Fibroblast of the conjunctiva (primary cell): ENCODE measurements at places on chromosomes 13 and 19.

GRCh38 chr19:4730740-4731171 is 7.1 kb upstream of the DPP9 start:
- no peak for DNase-seq

DNA sequence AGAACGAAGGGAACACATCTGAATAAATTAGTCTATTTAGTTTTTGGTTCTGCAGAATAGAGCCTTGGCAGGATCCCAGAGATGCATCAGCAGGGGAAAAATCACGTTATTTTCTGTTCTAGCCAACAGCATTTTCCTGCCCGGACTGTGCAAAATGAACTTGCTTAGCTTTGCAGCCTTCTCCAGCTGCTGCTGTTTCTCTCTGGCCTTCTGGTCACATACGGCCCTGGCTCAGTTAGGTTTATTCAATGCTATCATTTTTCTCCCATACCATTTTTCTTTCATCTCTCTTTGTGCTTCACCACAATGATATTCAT is 110.4 kb upstream of the KL start:
- no peak for DNase-seq

DNA sequence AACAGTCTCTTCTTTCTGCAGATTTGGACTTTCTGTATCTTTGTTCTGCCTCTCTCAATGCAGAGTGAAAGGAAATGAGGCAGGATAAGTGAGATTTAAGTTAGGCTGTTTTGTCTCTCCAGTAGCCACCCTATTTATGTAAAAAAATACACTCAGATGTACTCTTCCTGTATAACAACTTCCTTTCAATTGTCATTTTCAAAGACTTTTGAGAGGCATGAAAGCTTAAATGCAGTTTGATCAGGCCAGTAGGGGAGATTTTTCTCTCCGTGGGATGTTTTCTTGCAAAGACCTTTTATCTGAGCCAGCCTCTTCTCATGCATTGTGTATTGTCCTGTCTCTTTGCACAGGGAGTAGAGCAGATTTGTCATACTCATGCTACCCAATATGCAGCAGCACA is 166.8 kb downstream of the SLITRK5 start:
- no peak for DNase-seq

DNA sequence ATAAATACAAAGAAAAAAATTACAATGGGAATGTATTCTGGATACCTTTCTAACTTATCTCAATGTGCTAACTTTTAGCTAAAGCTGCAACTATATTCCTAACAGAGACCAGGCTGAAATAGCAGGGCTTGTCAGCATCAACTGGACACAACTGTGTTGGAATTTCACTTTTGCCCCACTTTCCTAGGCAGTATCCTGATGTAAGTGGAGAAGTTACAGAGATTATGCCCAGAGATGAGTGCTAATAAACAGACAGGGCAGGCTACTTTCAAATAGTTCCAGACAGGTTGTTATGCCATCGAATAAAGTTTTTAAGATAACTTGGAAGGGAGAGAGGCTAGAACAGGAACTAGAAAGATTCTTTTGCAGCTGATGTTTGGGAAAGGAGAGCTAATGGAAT is 201.9 kb downstream of the KCTD12 start:
- no peak for DNase-seq

GRCh38 chr13:109595471-109595870 is 190.9 kb downstream of the IRS2 start:
- DNase-seq = peak; percentile 28

GRCh38 chr13:21055511-21056045 is 5.8 kb downstream of the LATS2 start:
- DNase-seq = no peak

DNA sequence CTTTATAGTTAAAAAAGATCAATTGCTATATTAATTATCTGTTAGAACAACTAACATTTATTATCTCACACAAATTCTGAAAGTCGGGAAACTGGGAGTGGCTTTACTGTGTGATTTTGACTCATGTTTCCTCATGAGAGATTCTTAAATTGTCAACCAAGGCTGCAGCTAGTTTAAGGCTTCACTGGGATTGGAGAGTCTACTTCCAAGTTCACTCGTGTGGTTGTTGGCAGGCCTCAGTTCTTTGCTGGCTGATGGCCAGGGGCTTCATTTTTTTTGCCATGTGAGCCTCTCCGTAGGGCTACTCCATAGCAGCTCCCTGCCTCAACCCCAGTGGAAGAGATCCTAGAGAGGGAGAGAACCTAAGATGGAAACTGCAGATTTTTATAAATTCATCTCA is 24.5 kb upstream of the LPAR6 start:
- peak; percentile 61 for DNase-seq

GRCh38 chr19:49565261-49565660 is 15.1 kb downstream of the NOSIP start:
- peak; percentile 13 for DNase-seq

GRCh38 chr19:53944933-53945332 is 17.8 kb upstream of the CACNG8 start:
- DNase-seq = no peak

DNA sequence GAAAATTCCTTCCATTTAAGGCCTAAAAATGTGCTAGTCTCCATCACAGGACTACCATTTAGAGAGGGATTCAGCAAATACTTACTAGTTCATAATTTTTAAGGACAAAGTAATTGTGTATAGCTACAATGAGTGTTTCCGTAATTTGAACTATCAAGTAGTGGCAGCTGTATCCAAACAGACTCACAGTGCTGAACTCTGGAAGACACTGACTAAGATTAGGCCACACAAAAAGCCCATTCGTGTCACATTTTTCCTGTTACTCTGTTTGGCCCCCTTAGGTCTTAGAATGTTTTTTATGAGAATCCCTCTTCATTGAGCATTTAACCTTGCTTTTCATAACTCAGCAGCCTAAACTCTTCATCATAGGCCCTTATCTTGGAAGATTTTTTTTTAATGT is 731.2 kb upstream of the PCDH9 start:
- DNase-seq = no peak

DNA sequence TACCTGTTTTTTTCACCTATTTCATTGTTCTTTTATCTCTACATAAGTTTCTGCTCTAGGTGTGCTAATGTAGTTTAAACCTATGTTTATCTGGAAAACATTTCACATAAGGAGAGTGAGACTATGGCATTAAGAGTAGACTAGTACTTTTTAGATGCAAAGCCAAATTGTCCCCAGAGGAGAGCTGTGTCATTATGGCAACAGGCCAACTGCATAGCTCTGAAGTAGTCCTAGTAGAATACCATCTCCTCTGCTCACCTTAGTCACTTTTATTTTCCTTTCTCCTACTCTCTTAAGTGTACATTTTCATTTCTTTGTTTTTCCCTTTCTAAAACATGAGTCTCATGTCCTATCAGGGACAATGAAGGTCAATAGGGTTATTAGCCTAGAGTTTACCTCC is 123.1 kb downstream of the ITGBL1 start:
- DNase-seq = no peak

DNA sequence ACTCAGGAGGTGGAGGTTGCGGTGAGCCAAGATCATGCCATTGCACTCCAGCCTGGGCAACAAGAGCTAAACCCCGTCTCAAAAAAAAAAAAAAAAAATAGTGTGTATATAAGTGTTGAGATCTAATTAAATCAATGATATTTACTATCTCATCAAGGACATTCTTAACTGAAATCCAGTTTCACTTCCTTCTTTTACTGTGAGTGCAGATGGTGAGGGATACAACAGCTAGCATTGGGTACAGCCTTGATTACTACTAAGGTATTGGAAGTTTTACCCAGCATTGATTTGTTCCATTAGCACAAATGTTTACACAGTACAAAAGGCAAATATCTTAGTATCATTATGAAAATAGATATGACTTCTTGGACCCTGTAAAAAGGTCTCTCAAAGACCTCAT is 546.6 kb downstream of the KCTD12 start:
- no peak for DNase-seq

DNA sequence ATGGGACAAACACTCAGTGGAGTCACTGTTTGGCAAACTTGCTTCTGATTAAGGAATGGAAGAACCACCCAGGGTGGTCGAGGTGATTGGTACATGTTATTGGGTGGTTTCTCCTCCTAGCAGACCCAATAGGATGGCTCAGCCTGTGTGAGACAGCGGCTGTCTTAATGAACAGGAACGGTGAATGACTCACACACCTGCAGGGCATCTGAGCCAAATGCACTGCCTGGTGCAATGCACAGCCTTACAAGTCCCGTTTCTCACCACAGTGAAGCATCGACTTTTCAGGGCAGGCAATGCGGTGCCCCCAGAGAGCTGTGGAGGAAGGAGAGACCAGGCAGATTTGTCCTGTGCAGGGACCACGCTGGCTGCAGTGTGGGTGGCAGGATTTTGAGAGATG is 238.5 kb downstream of the FGF9 start:
- no peak for DNase-seq

DNA sequence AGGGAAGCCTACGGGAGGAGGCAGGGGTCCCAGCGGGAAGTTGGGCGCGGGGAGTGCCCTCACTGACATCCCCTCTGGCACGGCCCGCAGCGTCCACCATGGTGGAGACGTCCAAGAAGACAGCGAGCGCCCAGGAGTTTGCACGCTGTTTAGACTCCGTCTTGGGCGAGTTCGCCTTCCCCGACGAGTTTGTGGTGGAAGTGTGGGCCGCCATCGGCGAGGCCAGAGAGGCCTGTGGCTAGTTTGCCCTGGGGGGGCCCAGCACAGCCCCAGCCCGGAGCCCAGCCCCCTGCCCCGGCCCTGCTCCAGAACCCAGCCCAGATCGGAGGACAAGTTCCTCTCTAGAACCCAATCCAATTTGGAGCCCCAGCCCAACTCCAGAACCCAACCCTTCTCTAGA is 4.7 kb downstream of the GIPC3 start:
- DNase-seq = no peak

- DNase-seq = no peak
These were observed 351.3 kb upstream of the TMTC4 start for GRCh38 chr13:101025925-101026324.

- DNase-seq = no peak
These were observed 11.7 kb upstream of the CLN5 start for GRCh38 chr13:76980075-76980718.

- no peak for DNase-seq
These were observed 22.4 kb upstream of the FFAR2 start for GRCh38 chr19:35425682-35426081.

GRCh38 chr19:55601084-55601483 is 996 bp downstream of the ZNF524 start:
- no peak for DNase-seq

- DNase-seq = no peak
These were observed 344.6 kb upstream of the HTR2A start for GRCh38 chr13:47241446-47241845.

- no peak for DNase-seq
These were observed 3.4 kb downstream of the PVR start for GRCh38 chr19:44647144-44647543.

DNA sequence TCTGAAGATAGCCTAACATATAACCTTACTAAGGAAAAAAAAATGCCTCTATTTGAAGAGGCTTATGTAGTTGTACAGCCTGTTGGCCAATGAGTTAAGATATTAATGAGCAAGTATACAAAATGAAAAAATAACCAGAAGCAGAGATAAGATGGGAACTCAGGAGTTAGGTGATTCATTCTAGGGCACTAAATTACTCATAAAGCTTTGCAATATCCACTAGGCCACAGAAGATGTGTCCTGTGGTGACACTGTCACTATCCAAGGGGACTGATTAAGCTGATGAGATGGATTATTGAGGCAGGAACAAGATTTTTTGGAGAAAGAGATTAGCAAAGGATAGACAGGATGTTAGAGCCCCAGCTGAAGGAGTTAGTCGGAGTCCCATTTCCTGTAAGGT is 99.6 kb downstream of the LIG4 start:
- DNase-seq = no peak

- no peak for DNase-seq
These were observed 78.4 kb upstream of the DIAPH3 start for GRCh38 chr13:60242043-60242595.

DNA sequence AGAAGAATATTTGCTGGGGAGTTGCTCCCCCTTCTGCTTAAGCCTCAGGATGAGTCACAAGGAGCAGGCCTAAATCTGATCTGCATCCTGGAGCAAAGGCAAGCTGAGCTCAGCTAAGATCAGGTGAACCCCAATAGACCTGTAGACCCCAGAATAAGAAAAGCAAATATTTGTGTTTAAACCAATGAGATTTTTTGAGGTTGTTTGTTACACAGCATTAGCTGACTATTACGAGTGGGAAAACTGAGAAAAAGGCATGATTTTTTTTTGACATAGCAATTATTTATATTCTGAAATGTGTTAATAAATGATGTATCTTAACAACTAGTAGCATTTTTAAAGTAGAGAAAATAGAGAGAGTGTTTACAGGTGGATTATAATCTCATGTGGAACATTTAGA is 45.1 kb downstream of the ADGRE3 start:
- DNase-seq = no peak

GRCh38 chr19:56159009-56159559 is 16.7 kb upstream of the GALP start:
- DNase-seq = no peak

DNA sequence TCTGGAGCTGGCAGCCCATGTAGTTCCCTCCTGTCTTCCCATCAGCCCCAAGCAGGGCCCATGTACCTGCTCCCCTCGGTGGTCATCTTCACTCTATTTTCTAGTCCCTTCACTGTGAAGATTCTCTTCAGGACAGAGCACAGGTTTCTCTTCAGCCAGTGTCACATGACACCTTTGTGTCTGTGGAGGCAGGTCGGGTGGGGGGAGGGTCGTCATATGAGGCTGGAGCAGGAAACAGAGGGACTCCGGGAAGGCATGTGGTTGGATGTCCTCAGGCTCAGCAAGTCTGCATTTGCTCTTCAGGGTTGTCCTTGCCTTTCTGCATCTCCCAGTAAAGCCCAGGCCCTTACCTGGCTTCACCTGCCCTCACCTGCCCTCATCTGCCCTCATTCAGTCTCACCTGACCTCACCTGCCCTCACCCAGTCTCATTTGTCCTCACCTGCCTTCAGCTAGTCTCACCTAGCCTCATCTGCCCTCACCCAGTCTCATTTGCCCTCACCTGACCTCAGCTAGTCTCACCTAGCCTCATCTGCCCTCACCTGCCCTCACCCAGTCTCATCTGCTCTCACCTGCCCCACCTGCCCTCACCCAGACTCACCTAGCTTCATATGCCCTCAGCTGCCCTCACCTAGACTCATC is 120.3 kb downstream of the ZDHHC20 start:
- no peak for DNase-seq

DNA sequence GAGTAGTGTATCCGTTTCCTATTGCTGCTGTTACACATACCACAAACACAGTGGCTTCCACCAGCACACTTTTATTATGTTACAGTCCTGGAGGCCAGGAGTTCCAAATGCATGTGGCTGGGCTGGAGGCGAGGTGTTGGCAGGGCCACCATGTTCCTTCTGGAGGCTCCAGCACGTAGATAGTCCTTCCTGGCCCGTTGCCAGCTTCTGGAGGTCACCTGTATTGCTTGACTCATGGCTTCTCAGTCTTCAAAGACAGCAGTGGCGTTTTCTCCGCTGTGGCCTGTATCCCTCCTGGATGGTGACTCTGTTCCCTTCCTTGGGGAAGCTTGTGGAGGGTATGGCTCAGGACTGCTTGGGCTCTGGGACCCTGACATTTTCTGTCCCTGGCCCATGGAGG is 15.2 kb downstream of the ZNF473 start:
- DNase-seq = no peak
